ENCODE measurements at places on chromosomes 3 and 15.

GRCh38 chr15:69232144-69232543 is 66.6 kb upstream of the PAQR5 start:
- no peak for DNase-seq

GRCh38 chr3:171396048-171396447 is 64.2 kb downstream of the TNIK start:
- no peak for DNase-seq

DNA sequence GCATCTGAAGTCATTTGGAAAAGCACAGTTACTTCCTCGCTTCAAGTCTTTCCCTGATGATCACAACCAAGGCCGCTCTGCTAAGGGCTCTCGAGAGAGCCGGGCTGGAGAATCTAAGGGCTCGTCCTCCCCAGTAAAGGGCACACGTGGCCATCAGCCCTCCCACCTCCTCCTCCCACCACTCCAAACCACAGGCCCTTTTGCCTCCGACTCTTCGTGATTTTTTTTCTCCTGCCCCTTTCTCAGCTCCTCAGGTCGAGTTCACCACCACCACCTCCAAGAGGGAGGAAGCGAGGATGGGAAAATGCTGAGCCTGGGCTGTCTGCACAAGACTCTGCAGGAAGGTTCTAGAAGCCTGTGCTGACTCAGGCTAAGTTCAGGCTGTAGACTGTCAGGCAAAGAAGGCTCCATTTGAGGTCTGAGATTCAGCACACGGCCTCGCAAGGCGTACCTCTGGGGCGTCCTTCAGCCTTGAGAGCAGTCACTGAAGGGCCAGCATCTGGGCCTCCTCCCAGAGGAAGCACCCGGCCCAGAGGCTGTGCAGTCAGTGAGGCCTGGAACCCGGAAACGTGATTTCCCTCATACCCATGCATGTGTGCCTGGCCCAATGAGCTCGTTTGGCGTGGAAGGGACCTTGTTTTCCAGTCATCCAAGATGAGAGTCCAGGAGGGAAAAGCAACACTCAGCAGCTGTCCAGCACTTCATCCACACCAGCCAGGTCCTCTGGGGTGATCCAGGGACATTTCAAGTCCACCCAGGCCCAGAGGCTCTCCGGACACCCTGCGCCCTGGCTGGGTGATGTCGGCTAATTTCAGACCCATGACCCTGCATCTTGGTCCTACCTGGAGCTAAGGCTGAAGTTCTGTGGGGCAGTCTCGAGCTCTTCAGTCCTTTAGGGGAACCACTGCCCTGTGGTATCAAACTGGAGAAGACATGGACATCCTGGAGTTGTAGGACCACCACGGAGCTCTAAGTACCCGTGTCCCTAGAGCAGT is 196.8 kb downstream of the XXYLT1 start:
- DNase-seq, result no peak

DNA sequence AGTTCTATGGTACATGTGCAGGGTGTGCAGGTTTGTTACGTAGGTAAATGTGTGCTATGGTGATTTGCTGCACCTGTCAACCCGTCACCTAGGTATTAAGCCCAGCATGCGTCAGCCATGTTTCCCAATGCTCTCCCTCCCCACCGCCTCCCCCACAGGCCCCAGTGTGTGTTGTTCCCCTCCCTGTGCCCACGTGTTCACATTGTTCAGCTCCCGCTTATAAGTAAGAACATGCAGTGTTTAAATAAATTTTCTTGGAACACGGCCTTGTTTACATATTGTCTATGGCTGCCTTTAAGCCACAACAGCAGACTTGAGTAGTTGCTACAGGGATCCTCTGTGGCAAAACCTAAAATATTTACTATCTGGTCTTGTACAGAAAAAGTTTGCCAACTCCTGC is 41.3 kb upstream of the CORO2B start:
- no peak for DNase-seq

- no peak for DNase-seq
These were observed 1.0 kb upstream of the SLTM start for GRCh38 chr15:58934521-58934920.

GRCh38 chr3:28042095-28042635 is 199.3 kb upstream of the CMC1 start:
- no peak for DNase-seq

GRCh38 chr3:179464323-179465092 is 13.2 kb upstream of the GNB4 start:
- no peak for DNase-seq

DNA sequence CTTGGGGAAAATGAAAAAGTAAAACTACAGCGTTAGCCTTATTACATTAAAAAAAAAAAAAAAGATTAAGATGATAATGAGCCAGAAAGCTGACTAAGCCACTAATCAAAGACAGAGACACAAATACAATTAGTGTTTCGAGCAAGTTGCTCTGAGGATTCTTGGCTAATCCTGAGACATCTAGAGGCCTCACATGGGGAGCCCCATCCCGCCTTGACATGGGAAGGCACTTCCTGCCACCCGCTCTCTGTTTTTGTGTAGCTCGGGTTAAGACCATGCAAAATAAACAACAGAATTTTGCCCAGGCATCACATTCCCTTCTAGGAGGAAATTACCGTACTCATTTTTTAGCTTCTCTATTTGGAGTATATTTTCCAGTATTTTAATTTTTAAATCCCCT is 15.3 kb downstream of the HESX1 start:
- DNase-seq, result no peak

DNA sequence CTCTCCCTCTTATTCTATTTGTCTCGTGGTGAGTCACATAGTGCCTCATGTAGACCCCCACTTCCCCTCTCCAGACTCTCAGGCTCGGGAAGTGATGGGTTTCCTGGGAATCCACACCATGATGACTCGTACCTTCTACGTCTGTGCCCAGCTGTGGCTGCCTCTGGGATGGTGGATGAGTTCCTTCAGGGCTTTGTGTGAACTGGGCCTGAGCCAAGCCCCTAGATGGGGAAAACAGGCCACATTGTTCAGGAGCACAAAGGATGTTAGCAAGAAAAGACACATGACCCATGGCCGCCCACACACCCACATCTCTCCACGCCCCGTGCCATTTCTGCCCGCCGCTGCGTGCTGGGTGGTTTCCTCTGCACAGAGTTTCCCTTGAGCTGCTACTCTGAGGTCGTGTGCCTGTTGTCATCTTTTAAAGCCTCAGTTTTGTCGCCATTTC is 10.5 kb downstream of the ISG20 start:
- DNase-seq, result peak; percentile 78

DNA sequence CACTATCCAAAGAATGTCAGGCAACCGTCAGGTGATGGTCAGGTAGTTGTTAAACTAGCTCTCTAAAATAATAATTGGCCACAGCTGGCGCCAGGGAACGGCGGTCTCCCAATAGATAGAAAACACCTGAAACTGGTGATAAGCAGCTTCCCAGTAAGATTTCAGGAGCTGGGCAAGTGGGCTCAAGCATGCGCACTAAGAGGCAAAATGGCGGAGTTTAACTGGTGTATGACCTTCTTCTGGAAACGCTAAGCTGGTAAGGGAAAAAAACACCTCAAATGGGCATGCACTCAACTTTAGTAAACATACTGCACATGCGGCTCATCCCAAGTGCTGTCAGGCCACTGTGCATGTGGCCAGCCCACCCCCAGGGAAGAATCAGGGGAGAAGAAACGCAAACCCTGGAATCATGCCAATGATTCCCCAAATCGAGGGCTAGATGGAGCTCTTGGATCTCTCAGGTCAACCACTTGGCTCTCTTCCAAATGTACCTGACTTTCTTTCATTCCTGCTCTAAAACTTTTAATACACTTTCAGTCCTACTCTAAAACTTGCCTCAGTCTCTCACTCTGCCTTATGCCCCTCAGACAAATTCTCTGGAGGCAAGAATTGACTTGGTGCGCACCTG is 195.0 kb downstream of the ZNF621 start:
- DNase-seq, result no peak

Data from CD8-positive, alpha-beta memory T cell (primary cell).